Hindlimb muscle (tissue), 1 donor: ENCODE measurements at places on chromosomes 12 and 14. TPM values are rescaled to one million over a fixed set of nuclear protein-coding genes. Genes with fewer than 3 reads are reported as not detected.
A peak's percentile ranks its signal among the peaks of the same experiment; 100 is the strongest.

Gene LRP1-AS
- 0.45 TPM for polyA plus RNA-seq

Gene DTX3
- polyA plus RNA-seq: 21.8 TPM

GRCh38 chr12:93827669-93828068, 150.5 kb downstream of the CRADD start:
- no peak for DNase-seq

GRCh38 chr12:106132175-106133135, 6.3 kb downstream of the NUAK1 start:
- DNase-seq: no peak

DNA sequence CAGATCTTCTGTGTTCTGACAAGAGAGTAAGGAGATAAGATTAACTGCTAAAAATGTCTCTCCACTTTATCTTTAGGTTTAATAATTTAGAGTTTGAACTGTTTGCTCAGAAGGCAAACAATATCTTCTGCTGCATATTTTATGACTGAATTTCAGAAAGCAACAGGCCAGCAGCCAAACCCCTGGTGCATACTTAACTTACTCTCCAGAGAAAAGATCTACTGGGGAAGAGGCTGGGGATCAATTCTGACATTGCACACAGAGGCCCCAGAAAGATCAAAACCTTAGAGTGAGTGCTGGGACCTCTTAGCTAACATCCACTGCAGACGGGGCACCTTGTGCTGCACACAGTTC, 518.2 kb downstream of the TMEM132D start:
- DNase-seq: no peak

DNA sequence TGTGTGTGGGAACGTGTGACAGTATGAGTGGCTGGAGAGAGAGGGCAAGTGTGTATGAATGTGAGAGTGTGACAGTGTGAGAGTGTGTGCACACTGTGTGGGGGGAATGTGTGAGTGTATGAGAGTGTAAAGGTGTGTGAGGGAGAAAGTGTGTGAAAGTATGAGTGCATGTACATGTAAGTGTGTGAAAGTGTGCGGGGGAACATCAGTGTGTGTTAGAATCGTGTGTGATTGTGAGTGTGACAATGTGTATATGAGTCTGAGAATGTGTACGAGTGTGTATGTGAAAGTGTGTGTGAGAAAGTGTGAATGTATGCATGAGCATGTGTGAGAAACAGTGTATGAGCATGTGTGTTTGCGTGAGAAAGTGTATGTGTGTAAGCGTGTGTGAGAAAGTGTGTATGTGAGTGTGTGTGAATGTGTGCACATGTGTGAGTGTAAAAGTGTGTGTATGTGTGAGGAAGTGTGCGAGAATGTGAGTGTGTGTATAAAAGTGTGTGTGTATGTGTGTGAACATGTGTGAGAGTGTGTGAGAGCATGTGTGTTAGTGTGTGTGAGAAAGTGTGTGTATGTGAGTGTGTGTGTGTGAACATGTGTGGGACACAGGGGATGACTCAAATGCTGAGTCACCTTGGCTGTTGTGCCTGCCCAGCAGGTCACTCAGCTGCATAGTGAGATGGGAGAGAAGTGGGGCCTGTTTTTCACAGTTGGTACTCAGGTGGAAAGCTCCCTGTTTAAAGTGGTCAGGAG, 220.5 kb upstream of the TBX3 start:
- no peak for DNase-seq

DNA sequence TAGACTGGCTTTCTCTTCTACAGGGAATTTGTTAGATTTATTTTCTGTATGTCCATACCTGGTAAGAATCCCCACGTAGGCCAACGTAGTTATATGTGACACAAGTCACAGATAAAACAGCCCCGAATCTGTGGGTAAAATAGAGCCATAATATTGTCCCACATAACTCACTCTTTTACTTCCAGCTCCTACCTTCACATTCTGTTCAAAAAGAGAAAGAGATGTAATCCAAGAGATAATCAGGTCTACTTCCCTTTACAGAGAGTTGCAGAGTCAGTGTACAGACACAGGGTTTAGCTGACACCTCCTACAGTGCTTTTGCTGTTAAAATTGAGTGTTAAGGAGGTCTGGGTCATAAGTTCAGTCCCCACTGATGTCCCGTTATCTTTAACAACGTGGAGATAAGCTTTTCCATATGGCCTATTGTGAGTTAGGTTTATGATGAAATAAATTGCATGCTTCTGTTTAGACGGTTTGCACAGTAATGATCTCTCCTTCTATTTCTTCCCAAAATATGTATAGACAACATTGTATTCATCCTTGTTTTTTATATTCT, 446.5 kb downstream of the ADAMTS20 start:
- no peak for DNase-seq

Gene GON7
- 6.8 TPM for polyA plus RNA-seq

Gene KLHL33
- polyA plus RNA-seq: 0.97 TPM

Gene IL22
- polyA plus RNA-seq: not detected

Gene KMT2D
- 53.2 TPM for polyA plus RNA-seq

Gene PLEKHG7
- 0.85 TPM for polyA plus RNA-seq

Gene SLC39A9
- 27.1 TPM for polyA plus RNA-seq

GRCh38 chr14:92540472-92541048, 27.0 kb downstream of the RIN3 start:
- peak; percentile 91 for DNase-seq

DNA sequence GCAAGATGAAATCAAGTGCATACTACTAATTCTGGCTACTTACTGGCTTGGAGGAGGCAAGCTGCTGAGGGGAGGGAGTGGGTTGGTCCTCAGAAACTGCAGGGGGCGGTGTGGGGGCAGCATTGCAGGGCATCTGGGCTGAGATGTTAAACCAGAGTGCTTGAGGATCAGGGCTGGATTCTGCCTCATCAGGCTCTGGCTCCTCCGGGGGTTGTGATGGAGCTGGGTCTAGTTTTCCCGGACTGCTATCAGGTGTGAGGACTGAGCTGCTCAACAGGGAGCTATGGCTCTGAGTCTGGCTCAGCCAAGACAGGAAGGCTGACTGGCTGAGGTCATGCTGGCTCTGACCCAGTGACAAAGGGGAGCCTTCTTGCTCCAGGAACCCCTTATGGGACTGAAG, 28.6 kb downstream of the BAZ2A start:
- no peak for DNase-seq

Gene NRL
- polyA plus RNA-seq: 1.7 TPM

GRCh38 chr12:113591480-113591974, 119.9 kb upstream of the LHX5 start:
- DNase-seq: no peak

DNA sequence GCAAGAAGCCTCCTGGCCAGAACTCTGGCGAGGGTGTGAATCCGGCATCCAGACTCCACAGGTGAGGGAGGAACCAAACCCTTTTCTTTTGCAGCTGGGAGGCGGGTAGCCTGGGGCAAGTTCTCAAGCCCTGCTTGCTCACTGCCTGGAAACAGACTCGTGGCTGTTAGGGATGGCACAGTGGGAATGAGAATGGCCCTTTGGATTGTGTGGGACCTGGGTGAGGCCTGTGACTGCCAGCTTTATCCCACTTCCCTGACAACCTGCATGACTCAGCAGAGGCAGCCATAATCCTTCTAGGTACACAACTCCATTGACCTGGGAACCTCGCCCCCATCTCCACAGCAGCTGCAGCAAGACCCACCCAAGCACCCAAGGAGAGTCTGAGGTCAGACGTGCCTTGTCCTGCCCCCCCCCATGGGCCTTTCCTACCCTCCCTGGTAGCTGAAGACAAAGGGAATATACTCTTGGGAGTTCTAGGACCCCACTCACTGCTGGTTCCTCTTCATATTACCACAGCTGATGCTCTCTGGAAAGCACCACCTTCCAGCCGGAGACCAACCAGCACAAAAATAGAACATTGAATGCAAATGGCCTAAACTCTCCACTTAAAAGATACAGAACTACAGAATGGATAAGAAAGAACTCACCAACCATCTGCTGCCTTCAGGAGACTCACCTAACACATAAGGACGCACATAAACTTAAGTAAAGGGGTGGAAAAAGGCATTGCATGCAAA, 5.1 kb upstream of the GPR33 start:
- DNase-seq: no peak

- no peak for DNase-seq
Observed at GRCh38 chr14:38567703-38568102, 311.8 kb upstream of the CLEC14A start.

Gene CDC42BPB
- 57.8 TPM for polyA plus RNA-seq

- DNase-seq: no peak
Observed at GRCh38 chr14:33631441-33631840, 319.4 kb downstream of the EGLN3 start.

GRCh38 chr12:2075508-2076195, 22.9 kb downstream of the CACNA1C start:
- no peak for DNase-seq

Gene RACGAP1
- 22.4 TPM for polyA plus RNA-seq

GRCh38 chr12:61524851-61525250, 735.4 kb upstream of the USP15 start:
- no peak for DNase-seq

DNA sequence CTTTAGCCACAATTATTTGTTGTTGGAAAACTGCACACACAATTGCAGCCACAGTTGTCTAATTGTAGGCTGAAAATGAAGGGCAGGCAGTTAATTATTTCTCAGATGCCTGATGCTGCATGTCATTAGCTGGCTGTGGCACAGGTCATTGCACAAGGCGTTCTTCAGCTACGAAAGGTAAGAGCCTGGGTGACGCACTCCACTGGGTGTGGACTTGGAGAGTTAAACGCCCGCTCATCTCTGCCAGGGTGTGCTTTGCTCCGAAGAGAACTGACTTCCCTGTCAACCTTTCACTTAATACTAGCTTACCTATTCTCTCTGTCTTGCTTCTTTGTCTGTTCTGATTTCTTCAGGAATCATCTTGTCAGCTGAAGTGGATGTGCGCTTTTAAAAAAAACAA, 91.4 kb upstream of the CPM start:
- no peak for DNase-seq

GRCh38 chr12:87818441-87818840, 210.8 kb downstream of the C12orf50 start:
- no peak for DNase-seq

- no peak for DNase-seq
Observed at GRCh38 chr12:97471194-97471593, 8.6 kb downstream of the RMST start.

GRCh38 chr12:67991158-67991557, 1.9 kb downstream of the IFNG-AS1 start:
- DNase-seq: no peak

GRCh38 chr12:53489242-53489864, 9.9 kb downstream of the MAP3K12 start:
- DNase-seq: no peak

DNA sequence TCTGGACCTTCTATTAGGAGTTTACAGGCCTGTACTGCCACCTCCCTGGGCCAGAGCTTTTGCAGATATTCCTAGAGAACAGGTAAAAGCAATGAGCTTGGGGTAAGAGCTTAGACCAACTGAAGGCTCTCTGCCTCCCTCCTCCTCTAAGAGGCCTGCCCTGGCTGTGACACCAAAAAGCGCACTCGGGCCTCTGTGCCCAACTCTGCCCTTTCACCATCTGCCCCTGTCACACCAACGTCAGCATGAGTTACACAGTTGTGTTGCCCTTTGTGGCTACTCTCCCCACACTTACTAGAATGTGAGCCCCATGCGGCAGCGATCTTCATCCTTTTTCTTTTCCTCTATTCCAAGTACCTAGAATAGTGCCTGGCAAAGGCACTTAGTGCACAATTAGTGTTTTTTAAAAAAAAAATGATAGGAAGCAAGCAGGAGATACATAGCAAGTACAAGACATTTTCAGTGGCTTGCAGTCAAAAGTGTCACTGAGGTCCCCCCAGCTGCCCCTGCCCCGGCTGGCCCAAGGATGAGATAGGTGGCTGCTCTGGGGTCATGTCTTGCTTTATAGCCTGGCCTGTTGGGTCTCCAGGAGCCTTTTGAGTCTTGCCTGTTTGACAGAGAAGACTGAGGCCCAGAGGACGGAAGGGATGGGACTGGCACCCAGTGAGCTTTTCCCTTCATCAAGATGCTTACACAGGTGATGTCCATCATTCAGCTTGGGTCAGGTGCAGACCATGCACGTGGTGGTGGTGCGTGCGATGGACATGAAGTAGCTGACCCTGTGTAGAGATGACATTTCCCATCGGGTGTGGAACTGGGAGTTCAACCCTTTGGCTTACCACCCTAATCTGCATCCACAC, 12.5 kb downstream of the CKB start:
- no peak for DNase-seq

DNA sequence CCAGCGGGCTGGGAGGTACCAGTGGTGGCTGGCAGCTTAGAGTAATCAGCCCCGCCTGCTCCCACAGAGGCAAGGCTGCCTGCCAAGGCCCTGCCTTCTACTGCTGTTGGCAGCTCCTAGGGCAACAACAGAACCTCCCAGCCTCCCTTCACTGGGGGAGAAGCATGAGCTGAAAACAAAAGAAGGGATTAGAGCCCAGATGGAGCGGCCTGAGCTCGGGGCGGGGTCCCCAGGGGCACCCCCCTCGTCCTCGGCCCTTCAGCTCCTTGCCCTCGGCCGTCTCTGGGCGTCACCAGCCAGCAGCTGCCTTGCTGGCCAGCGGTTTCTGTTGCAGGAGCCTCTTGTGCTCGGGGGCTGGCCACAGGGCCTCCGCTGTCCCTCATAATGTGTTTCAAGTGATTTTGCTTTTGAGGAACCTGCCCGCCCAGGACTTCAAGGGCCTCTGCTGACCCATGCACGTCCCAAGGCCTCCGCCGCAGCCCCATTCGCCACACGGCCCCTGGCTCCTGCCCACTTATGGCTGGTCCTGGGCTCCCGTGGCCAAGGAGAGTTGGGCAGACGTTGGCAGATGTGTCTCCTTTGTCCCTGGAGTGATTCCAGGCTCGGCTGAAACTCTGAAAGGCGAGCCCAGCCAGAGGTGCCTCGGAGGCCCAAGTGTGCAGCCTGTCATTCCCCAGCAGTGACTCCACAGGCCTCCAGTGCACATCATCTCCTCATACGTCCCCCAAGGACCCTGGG, 49.7 kb downstream of the PSMA6 start:
- peak; percentile 74 for DNase-seq

DNA sequence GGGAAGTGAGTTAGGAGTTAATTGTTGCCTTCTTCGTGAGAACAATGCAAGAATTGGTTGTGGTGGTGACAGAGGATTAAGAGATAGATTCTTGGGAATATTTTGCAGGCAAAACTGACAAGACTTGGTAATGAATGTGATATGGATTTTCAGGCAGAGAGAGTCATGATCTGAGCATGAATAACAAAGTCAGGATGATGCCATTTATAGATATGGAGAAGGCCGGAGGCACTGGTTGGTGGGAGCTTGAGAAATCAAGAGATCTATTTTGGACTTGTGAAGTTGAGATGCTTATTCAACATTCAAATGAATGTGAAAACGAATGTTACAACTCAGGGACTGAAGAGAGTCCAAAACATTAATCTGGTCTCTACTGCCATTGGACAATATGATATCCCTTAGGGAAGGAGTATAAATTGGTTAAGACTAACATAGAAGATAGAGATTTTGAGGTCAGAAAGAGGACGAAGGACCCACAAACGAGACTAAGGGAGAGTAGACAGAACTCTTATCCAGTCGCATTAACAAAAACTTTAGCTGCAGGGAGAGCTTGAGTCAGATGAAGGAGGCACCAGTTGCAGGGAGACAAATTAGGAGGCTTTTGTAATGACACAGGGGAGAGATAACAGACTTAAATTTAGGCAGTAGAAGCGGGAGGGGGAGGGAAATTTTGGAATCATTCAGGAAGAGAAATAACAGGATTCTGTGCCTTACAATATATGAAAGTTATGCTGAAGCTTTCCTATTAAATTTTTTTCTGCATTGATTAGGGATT, 1090.6 kb downstream of the GALC start:
- DNase-seq: no peak

- DNase-seq: no peak
Observed at GRCh38 chr12:22551624-22552023, 7.3 kb upstream of the C2CD5 start.

Gene SLC6A12
- 0.75 TPM for polyA plus RNA-seq

- DNase-seq: no peak
Observed at GRCh38 chr12:56244494-56244893, 13.7 kb downstream of the ANKRD52 start.

GRCh38 chr14:85315733-85316290, 214.1 kb upstream of the FLRT2 start:
- no peak for DNase-seq
